Endothelial cell of umbilical vein (primary cell): ENCODE measurements at places on chromosomes 13 and 19. TPM values are rescaled to one million over a fixed set of nuclear protein-coding genes. Genes with fewer than 3 reads are reported as not detected.

IFNL1 gene
- not detected in 2 replicates for total RNA-seq

ZNF844 gene
- 0.90 and 3.8 TPM in 2 replicates for total RNA-seq

ZNF534 gene
- total RNA-seq, result not detected in 2 replicates

SLC6A16 gene
- 1.6 and 3.6 TPM in 2 replicates for total RNA-seq

ZNF549 gene
- total RNA-seq, result 3.1 and 3.5 TPM in 2 replicates

RNF113B gene
- not detected in 2 replicates for total RNA-seq

PGLYRP1 gene
- total RNA-seq, result not detected in 2 replicates

RELB gene
- 10.5 and 13.2 TPM in 2 replicates for total RNA-seq

KLHL1 gene
- total RNA-seq, result not detected in 2 replicates

ZNF729 gene
- not detected in 2 replicates for total RNA-seq

IGFL2 gene
- total RNA-seq, result not detected in 2 replicates

FLT3LG gene
- 4.7 and 5.7 TPM in 2 replicates for total RNA-seq

SLITRK5 gene
- total RNA-seq, result 0.04 and 0.09 TPM in 2 replicates

GFY gene
- not detected in 2 replicates for total RNA-seq

NLRP7 gene
- total RNA-seq, result not detected in 2 replicates

FXYD1 gene
- total RNA-seq, result not detected in 2 replicates

NKPD1 gene
- not detected in 2 replicates for total RNA-seq

PINLYP gene
- total RNA-seq, result 2.6 and 5.5 TPM in 2 replicates

FBXL12 gene
- 25.8 and 26.9 TPM in 2 replicates for total RNA-seq

TMEM221 gene
- total RNA-seq, result not detected in 2 replicates

ZNF583 gene
- total RNA-seq, result 2.4 and 4.8 TPM in 2 replicates

ATP7B gene
- 8.0 TPM in 2 replicates for total RNA-seq

KLF5 gene
- total RNA-seq, result 1.7 and 1.9 TPM in 2 replicates

EID2B gene
- total RNA-seq, result 3.0 and 3.9 TPM in 2 replicates

C3 gene
- not detected in 2 replicates for total RNA-seq

METTL21C gene
- total RNA-seq, result not detected in 2 replicates

ZNF850 gene
- total RNA-seq, result 3.6 and 4.5 TPM in 2 replicates

UQCRFS1 gene
- 26.4 and 28.2 TPM in 2 replicates for total RNA-seq

RNF225 gene
- total RNA-seq, result 0.58 TPM in 1 of 2 replicates, not detected in the other

LIM2 gene
- total RNA-seq, result not detected in 2 replicates

BST2 gene
- total RNA-seq, result 20.7 and 21.2 TPM in 2 replicates
